ENCODE measurements at places on chromosomes 7 and 10. TPM values are rescaled to one million over a fixed set of nuclear protein-coding genes. Genes with fewer than 3 reads are reported as not detected.

DNA sequence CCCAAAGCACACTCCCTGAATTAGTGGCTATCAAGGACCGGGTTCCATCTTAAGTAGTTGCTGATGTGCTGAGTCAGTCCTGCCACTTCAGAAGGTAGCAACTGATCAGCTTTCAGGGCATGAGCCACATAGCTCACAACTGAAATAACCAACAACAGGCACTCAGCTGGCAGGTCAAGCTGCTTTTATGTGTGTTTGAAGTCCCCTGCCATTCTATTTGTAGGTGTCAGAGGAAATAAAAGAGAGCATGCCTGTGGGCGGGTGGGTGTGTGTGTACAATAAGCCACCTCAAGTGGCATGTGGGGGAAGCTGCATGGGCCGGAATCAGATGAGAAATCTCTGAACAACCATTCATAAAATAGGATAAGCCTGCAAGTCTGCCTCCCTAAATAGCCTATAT lies 114.3 kb upstream of the YAE1 start:
- no peak for DNase-seq

DNA sequence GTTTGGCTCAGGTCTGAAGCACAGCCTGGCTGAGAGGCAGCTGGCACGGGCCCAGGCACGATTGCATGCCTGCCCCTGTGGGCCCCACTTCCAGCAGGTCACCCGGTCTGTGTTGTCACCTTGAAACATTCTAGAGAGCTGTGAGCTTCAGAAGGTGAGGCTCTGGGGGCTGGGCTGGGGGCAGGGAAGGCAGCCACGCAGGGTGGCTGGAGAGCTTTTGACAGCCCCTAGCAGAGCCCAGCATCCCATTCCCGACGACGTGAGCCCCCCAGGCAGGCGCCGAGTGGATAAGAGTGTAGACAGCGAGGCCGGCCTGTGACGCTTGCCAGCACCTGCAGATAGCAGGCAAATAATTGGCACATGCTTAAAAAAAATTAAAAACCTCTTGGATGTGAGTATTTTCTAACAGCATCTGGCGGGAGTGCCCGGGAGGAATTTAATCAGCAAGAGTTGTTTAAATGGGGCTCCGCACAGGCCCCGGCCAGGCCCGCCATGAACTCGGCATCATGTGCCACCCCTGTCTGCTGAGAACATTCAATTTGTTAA lies 212.0 kb upstream of the TBX20 start:
- no peak for DNase-seq

- DNase-seq, result no peak
Observed at GRCh38 chr10:128537834-128538330, 411.7 kb upstream of the MKI67 start.

The ZNF316 gene
- 12.2 TPM for total RNA-seq

The PRKCQ gene
- total RNA-seq, result 23.9 TPM

- DNase-seq, result peak; percentile 47
Observed at GRCh38 chr7:55034776-55035175, 16.0 kb downstream of the EGFR start.

DNA sequence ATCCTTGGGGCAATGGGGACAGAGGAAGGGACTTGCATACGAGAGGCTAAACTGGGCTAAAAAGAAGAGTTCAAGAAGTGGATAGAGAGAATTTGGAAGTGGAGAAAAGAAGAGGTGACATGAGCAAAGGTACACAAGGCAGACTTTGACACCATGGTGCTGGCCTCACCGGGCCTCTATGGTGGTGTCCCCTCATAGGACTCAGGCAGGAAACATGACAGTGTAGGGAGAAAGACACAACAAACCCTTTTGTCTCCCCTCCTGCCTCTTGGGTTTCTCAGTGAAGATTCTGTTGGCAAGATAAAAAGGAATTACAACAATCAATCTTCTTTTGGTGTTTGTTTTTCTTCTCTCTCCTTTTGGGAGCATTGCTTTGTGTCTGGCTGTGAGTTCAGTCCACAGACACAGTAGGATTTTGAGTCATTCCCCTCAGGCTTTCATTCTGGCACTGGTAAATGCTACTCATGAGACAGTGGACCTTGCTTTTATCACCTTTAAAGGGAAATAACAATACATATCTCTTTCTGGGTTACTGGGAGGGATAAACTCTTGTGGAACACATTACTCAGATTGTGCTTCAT lies 827.7 kb downstream of the TNS3 start:
- DNase-seq, result peak; percentile 72

- peak; percentile 58 for DNase-seq
Observed at GRCh38 chr10:1189166-1190051, 133.2 kb downstream of the WDR37 start.

GRCh38 chr10:96305019-96305418 lies 785 bp downstream of the DNTT start:
- no peak for DNase-seq

GRCh38 chr10:112873541-112873940 lies 76.5 kb upstream of the TCF7L2 start:
- no peak for DNase-seq

GRCh38 chr10:96688789-96689188 lies 31.5 kb downstream of the PIK3AP1 start:
- DNase-seq, result no peak

DNA sequence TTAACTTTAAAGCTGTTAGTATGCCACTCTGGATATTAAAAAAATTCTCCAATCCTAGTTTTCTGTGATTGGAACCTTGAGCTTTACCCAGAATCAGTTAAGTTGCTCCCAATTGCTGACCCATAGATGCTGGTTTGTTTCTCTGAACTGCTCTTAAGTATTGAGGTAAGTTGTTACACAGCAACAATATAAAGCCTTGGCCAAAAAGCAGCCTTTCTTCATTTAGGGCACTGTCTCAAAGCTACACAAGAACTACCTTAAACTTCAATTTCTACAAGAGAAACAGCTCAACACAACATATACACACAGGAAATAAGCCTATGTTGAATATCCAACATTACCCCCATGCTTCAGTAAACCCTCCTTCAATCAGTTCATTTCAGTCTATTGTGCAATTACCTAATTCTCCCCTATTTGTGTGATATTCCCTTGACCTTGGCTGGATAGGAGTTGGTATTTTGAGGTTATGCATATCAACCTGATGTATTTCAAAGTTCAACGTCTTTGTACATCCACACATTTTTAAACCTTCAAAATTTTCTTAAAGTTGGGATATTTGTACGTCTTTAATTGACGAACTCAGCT lies 11.5 kb downstream of the HNRNPA2B1 start:
- DNase-seq, result no peak

DNA sequence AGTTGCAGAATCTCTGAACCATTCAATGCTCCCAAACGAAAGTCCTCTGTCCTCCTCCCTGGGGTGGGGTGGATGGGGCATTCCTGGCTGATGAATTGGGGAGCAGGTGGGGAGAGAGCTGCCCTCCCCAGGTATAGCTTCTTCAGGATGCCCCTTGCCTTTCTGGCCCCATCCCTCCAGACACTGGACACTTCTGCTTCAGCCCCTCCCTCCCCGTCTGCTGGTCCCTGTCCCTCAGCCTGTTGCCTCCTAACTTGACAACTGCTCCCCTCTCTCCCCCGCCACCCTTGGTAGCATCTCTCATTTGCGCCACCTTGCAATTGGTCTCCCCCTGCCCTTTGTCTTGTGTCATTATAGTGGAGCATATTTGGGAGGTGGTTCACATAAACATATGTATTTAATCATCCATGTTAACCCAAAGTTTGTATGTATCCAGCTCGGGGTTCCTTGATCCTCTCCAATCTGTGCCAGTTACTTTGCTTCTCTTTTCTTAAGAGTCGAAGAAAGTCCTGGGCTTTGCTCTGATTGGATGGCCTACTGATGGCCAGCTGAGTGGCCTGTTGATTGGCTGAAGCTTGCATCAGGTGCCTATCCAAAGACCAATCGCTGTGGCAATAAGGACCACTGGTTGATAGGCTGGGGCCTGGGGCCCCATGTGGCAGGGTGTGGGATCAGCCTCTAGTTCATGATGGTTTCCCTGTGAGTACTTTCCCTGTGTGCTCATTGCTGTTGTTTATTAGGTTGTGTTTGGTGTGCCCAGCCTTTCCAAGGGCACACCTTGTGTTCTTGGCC lies 4.0 kb upstream of the GCK start:
- DNase-seq, result no peak

DNA sequence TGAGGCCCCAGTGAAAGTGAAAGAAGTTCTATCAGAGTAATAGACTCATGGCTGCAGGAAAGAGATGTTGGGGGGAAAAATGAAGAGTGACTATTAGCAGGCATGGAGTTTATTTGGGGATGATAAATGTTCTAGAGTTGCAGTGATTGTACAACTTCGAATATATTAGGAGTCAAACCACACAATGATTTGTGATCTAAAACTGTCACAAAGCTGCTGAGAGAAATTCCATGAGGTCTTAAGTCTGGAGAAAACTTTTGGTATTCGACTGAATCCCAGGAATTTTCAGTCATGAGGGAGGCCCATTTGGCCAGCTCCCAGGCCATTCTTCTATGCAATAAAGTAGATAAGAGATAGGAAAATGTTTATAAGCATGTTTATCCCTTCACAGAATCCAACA lies 55.9 kb upstream of the UNC5B start:
- peak; percentile 25 for DNase-seq

- DNase-seq, result no peak
Observed at GRCh38 chr7:27180431-27181420, 4.3 kb downstream of the HOXA11 start.

DNA sequence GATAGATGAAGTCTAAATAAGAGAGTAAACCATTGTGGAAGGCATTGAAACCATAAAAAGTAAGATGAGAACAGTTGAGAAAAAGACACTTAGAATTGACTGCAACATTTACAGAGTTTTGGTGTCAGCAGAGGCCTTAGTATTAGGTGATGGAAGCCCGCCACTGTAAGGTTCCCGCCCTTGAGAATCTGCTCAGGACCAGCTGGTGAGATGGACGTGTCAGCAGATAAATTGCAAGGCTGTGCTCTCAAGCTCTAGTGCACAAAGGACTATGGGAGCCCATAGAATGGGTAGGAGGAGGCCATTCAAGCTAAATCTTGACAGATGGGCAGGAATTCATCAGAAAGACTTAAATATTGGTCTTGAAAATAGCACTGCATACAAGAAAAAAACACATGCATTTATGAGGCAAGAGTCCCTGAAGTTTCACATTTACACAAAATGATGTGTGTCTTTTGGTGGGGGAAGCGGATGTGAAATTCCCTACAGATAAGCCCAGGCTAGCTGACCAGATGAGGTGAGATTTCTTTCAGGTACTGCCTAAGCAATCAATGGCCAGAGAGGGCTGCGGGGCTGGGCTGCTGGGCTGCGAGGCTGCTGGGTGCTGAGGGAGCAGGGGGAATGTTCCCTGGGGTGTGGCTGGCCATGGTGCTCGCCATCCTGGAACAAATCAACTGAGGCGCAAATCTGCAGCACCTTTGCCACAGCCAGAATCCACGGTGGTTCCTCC lies 42.5 kb downstream of the SYPL1 start:
- no peak for DNase-seq

GRCh38 chr7:79453558-79454360 lies at the start of gene MAGI2:
TSS of gene MAGI2 (minus strand) at chr7:79453667. CDS start at chr7:79453320, 347 bp downstream.
- DNase-seq, result peak; percentile 27

GRCh38 chr7:80588591-80588990 lies 49.9 kb upstream of the CD36 start:
- DNase-seq, result peak; percentile 64

The SPDYE9 gene
- total RNA-seq, result not detected

DNA sequence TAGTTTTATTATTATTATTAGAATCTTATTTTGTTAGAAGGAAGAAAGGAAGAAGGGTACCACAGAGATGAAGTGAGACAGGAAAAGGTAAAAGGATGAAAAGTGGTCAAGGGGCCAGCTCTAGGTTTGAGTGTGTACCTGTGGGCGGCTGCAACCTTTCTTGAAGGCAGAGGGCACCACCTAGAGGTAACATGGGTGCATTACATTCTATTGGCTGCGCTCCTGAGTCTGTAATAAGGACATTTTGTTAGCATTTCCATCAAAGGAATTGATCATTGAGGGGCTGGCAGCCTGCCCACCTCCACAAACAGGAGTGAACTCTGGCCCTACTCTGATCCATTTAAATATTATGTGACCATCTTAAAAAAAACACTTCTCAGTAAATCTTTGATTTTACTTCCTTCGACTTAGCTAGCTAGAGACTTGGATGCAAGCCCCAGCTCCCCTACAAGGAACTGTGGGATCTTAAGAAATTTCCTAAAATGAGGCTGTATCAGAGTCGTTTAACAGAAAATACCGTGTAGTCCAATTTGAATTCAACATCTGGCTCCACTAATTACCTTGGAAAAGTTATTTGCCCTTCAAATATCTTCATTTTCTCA lies 610.4 kb downstream of the IPMK start:
- DNase-seq, result peak; percentile 48

GRCh38 chr10:133438711-133439273 lies 14.4 kb upstream of the SPRN start:
- DNase-seq, result peak; percentile 6

GRCh38 chr7:154975984-154976383 lies 26.9 kb downstream of the PAXIP1 start:
- no peak for DNase-seq

The TBX20 gene
- 0.15 TPM for total RNA-seq

- DNase-seq, result no peak
Observed at GRCh38 chr7:16697507-16698199, 51.7 kb downstream of the BZW2 start.

GRCh38 chr10:125161707-125162119 lies 1.4 kb upstream of the CTBP2 start:
- no peak for DNase-seq

DNA sequence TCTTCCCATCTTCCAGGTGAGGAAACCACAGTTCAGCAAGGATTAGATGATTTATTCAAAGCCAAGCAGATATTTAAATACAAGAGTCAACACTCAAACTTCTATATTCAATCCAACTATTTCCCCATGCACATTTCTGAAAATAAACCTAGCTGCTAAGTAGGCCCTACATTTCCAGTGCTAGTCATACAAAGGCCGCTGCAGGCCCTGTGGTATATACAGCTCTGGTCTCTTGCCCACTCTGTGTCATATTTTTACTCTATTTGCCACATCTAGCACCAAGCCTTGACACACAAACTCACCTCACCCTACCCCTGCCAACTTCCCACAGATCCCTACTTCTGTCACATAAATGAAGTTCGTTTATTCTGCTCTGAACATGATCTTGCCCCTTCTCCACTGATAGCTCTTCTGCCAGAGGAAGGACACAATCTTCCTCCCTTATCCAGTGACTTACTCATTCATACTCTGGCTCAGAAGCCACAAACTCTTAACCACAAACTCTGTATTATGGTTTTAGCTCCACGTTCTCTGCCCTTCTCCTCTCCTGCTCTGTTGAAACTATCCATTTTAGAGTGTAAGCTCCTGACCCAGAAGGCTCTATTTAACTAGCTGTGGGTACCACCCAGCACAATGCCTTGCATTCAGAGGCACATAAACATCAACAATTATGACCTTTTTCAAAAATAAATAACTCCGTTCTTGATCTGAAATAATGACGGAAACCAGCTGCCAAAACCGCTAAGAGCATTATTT lies 180.7 kb downstream of the CPEB3 start:
- DNase-seq, result peak; percentile 44
